SIG-M5 (cell line): ENCODE measurements at places on chromosomes 5 and 9.
A peak's percentile ranks its signal among the peaks of the same experiment; 100 is the strongest.

GRCh38 chr5:14983666-14984441 is 112.3 kb upstream of the ANKH start:
- no peak for DNase-seq

DNA sequence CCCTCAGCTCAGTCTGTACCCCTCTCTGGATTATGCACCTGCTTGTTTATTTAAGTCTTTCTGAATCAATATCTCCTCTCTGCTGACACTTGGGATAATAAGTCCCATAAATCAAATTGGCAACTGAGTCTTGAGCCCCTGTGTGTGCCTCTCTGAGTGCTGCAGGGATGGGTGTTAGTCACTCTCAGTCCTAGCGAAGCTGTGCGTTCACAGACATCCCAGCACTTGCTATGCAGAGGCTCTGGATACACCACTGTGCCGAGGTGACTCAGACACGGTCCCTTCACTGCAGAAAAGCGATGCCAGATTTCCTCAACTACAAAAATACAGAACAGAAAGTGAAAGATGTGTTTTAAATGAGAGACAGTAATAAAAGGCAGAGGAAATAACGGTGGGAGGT is 4.1 kb upstream of the KCNMB1 start:
- DNase-seq = no peak

DNA sequence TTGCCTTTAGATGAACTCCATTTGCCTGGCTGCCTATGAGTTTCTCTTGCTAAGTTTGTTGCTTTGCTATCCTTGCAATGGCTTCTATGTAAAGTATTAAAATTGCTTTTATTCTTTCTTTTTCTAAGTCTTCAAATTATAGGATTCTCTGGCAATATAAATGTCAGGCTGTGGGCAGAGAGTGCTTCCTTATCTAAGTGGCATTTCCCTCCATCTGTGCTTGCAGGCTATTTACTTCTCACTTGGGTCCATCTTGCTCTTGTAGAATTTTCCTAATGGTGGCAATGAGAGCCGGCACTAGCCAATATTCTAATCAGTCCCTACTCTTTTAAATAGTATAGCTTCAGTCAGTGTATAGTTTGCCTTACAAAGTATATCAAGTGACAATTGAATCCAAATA is 63.3 kb downstream of the FAM174A start:
- no peak for DNase-seq

DNA sequence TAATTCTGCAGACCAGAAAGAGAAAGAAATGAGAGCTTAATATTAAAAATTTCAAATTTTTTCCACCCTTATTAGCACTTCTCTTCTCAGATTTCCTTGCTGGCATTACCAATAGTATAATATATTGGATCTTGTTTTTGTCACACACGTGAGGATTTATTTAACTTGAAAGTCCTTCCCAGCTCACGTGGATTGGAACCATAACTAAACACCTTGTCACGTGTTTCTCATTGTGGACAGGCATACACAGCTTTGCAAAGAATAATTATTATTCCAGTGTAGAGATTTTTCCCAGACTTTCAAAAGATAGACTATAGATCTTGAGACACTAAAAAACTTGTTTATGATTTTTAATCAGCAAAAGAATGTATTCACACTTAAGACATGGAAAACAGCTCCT is 123.8 kb upstream of the LPAR1 start:
- DNase-seq = no peak

- no peak for DNase-seq
Observed at GRCh38 chr9:1024112-1024511, 26.0 kb upstream of the DMRT2 start.

- no peak for DNase-seq
Observed at GRCh38 chr9:98994172-98995058, 50.7 kb downstream of the COL15A1 start.

- DNase-seq = no peak
Observed at GRCh38 chr5:104736073-104736472, 1173.5 kb upstream of the NUDT12 start.

DNA sequence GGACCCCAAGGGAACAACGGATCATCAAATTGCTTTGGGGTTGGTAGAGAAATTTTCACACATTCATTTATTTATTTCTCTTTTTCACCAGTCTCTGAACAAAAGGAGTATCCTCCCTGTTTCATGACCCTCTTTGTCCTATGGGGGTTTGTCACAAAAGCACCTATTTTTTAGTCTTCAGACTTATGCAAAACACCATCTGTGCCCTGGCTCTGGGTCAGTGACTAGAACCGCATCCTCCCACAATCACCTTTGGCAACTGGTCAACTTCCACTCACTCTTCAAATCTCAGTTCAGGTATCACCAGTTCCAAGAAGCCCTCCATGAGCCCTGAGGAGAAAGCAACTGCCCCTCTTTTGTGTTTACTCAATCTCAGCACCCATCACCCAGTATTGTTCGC is 395.7 kb downstream of the CDK5RAP2 start:
- DNase-seq = no peak

- DNase-seq = no peak
Observed at GRCh38 chr5:158145827-158146226, 286.9 kb upstream of the CLINT1 start.

- DNase-seq = peak; percentile 80
Observed at GRCh38 chr5:43042176-43042625, 2.1 kb upstream of the ANXA2R start.

- no peak for DNase-seq
Observed at GRCh38 chr5:147601652-147602051, 91.8 kb upstream of the DPYSL3 start.

- no peak for DNase-seq
Observed at GRCh38 chr9:109083141-109083540, 36.6 kb downstream of the TMEM245 start.
